ENCODE measurements at places on chromosomes 3 and 15.

DNA sequence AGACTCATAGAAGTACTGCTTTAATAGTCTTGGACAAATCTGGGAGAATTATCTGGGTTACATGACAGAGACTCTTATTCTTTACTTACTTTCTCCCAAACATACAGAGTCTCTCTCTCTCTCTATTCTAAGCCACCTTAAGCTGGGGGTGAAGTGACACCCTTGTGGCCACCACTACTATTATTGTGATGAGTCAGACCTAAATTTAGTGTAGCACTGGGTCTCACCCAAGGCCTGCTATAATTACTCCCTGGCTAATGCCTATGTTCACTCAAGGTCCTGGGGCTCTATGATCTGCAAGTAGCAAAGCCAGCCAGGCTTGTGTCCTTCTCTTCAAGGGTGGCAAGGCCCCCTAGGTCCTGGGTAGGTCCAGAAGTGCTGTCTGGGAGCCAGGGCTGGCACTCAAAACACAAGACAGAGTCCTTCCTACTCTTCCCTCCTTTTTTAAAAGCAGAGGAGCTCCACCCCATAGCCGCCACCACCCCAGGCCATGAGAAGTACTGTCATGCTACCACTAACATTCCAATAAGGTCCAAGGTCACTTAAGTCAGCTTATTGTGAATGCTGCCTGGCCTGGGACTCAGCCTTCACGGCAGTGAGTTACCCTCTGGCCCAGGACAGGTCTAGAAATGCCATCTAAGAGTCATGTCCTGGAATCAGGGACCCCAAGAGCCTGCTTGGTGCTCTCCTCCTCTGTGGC, 183.6 kb downstream of the POLQ start:
- DNase-seq = no peak

- DNase-seq = no peak
Observed at GRCh38 chr3:165768680-165769079, 68.5 kb downstream of the BCHE start.

DNA sequence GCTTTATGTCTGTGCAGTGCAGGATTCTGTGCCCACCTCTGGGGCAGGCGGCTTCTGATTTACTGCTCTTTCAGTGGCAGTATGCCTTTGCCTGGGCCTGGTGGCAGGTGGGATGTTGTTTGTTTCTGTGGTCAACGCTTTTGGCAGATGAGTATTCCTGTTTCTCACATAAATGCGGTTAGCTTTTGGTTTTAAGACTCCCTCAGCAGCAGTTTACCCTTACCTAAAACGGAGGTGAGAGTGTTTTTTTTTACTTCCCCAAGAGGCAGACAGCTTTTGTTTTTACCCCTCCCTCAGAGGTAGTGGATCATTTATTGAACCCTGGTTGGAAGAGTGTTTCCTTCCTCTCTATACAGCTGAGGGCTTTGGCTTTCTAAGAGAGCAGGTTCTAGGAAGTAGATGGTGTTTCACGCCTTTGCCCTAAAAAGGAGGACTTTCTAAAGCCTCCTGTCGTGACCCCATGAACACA, 134.1 kb upstream of the PLSCR5 start:
- no peak for DNase-seq

DNA sequence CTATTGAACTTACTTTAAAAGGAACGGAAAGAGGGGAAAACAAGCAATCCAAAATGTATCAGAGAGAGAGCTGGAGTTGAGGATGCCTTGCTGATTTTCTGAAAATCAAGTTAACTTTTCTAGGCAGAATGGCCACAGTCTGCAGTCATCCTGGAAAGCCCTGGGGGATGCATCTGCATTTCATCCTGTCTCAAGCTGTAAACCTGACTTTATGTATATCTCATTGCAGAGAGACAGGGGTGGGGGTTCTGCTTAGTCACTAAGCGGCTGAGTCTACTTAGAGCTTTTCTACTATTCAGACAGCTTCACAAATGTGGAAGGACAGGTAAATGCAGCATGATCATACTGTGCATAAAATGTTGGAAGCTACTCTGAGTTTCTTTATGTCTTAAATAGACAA, 41.4 kb downstream of the MRPS25 start:
- DNase-seq = no peak

GRCh38 chr15:70054366-70054765, 43.4 kb downstream of the TLE3 start:
- DNase-seq = no peak

DNA sequence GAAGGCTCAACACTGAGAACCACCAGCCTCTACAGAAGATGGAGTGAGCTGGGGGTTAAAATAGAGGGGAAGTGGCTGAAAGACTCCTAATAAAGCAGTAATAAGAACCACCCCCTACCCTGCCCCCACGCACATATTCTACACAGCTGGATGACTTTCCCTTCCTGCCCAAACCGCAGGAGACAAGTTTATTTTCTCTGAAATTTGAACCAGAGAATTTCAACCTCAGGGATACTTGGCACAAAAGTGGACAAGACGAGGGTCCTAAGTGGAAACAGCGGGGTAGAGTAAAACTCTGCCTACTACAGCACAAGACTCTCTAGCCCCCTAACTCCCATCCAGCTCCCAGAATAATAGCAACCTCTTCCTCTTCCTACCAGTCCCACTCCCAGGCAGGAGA, 28.4 kb downstream of the USF3 start:
- DNase-seq = no peak

GRCh38 chr15:56770173-56770572, 36.9 kb upstream of the ZNF280D start:
- DNase-seq = no peak

DNA sequence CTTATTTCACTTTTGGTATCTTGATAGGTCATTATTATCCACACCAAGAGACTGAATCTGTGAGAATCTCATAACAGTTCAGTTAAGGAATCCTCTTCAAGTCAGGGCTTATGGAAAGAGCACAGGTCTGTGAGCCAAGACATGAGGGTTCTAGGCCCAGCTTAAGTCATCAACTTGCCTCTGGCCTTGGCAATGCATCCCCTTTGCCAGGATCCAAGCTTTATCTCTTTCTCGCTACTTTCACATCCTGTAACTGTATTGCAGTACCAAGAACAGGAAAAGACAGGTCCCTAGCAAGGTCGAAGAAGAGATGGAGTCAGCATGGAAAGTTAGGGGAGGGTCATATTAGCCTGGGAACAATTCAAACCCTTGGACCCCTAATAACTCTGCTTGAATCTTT, 13.5 kb upstream of the APOD start:
- DNase-seq = no peak

- DNase-seq = no peak
Observed at GRCh38 chr15:42845581-42845980, 75.0 kb downstream of the TTBK2 start.

DNA sequence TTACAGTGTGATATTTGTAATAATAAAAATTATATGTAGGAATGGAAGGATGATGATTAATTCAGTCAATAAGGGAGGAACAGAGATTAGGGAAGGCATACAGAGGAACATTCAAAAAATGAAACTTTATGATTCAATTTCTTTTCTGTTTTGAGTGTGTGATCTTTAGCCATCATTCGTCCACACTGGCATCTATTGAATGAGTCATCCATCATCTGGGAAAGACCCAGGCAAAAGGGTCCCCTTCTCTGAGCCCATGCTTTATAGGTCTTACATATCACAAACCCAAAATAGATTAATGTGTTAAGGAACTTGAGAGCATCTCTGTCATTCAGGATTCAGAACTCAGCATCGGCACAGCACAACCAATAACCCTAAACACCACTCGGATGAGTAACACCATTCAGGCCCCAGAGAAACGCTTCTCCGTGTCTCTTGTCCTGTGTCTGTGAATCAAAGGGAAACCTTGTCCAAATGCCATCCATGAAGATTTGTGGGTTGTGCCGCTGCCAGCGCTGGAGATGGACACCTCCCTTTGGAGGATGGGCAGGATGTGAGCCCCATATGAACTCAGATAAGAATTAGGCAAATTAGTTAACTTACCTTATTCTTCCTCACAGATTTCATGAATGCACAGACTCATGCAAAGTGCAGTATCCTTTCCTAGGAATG, 21.7 kb upstream of the TPM1 start:
- DNase-seq = no peak

DNA sequence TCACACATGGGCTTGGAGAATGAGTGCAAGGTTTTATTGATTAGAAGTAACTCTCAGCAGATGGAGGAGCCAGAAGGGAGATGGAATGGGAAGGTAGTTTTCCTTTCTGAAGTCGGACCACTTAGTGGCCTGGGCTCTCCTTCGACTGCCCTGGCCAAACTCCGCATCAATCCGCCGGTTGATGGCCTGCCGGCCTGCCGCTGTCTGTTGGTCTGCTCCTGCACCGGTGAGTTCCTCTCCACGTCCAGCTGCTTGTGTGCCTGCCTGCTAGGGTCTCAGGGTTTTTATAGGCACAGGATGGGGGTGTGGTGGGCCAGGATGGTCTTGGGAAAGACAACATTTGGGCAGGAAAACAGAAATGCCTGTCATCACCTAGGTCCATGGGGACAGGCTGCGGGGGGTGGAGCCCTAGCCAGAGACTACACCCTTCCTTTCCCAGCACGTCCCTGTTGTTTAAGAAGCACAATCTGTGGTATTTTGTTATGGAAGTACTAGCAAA, 837.0 kb downstream of the PDCD6IP start:
- DNase-seq = no peak

GRCh38 chr15:79431636-79432344, at the start of gene MINAR1:
Gene MINAR1, plus strand, starts transcription at chr15:79432336. Its CDS starts 23,812 bp downstream, at chr15:79456148.
- no peak for DNase-seq

GRCh38 chr3:192545333-192545732, 182.0 kb downstream of the FGF12 start:
- DNase-seq = no peak

DNA sequence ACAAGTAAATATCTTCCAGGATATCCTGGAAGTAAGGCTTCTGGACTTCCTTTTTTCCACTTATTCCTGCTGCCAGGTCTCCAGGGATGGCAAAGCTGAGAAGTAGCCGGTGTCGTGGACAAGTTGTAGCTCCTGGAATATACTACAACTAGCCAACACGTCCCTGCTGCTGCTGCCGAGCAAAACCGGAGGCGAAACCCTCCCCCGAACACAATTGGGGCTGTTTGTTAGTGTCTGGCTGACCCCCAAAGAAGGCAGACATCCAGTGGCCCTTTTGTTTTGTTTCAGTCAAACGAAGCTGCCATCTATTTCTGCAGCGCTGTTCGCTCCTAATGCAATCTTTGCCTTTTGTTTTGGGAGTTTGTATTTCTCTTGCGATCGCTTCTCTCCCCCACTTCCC, 45.3 kb upstream of the EIF5A2 start:
- no peak for DNase-seq

GRCh38 chr3:72794079-72794478, 54.2 kb downstream of the SHQ1 start:
- DNase-seq = no peak

- DNase-seq = no peak
Observed at GRCh38 chr3:149618151-149619123, 39.4 kb downstream of the WWTR1 start.

DNA sequence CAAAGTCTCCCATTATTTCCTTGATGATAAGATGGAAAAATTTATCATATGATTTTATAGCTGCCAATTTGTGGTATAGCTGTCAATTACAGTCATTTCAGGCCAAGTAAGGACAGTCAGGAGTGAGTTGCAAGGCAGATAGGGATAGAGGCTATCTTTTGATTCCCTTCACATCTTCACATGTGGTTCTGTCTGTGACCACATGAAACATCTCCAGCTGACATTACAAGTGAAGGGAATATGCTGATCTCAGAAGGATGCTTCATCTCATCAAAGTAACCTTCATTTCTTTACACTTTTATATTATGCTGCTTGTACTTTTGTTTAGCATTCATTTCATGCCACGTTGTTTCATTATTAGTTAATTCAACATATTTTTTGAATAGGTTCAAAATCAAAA, 136.9 kb upstream of the CFAP20DC start:
- no peak for DNase-seq

- no peak for DNase-seq
Observed at GRCh38 chr15:41996921-41997592, 23.8 kb downstream of the PLA2G4E start.

GRCh38 chr15:96345560-96346399, 15.3 kb downstream of the NR2F2 start:
- no peak for DNase-seq

DNA sequence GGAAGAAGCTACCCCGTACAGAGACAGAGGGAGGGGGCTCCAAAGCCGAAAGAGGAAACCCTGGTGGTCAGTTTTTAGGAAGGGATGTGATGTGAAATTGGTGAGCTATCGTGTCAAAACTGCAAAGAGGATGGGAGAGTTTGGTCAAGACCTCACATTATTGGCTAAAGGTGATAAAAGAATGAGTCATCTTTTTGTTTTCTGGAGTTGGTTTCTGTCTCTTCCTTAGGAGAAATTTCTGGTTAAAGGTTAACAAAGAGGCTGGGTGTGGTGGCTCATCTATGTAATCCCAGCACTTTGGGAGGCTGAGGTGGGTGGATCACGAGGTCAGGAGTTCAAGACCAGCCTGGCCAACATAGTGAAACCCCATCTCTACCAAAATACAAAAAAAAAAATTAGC, 217.8 kb upstream of the CBLB start:
- DNase-seq = no peak

- no peak for DNase-seq
Observed at GRCh38 chr15:43911235-43911781, 84.5 kb downstream of the WDR76 start.

DNA sequence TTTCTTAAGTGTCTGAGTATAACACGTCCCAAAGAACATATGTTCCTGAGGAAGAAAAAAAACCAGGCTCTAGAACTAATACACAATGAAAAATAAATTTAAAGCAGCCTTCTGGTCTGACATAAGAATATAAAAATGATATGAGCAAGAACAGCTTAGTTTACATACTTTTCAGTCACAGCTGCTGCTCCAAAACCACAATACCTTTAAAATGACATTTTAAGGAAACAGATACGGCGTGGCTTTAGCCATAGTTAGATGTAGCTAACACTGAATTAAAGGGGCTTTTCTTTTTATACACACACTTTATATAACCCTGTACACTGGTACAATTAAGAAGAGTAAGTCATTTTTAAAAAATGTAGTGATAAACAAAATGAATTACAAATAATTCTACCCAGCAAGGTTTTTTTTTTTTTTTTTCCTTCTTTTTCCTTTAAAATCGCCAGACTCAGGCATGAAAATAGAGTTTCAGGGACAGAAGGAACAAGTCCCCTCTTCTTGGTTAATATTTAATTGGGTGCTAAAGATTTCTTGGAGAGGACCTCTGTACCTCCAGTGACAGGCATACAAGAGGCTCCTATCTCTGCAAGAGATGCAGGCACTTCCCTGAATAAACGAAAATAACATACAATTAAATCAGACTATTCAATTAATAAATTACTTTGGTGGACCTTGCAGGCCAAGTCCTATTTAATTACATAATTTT, 265.6 kb downstream of the FOXP1 start:
- no peak for DNase-seq

GRCh38 chr3:86996261-86996955, 5.5 kb upstream of the VGLL3 start:
- no peak for DNase-seq

GRCh38 chr3:184275381-184275701, 481 bp upstream of the ECE2 start:
- no peak for DNase-seq

GRCh38 chr3:126100634-126101301, 16.8 kb upstream of the SLC41A3 start:
- no peak for DNase-seq

DNA sequence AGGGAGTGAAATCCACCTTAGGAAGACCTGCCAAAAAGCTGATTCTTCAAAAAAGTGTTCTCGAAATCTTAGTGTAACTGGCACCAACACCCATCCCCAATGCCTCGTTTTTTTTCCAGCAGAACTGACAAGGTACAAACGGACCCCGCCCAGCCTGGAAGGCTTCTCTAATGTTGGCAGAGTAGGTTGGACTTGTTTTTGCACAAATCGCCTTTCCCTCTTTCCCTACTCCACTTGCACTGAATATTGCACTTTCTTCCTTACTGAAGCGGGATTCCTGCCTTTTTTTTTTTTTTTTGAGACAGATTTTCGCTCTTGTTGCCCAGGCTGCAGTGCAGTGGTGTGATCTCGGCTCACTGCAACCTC, 544 bp upstream of the TIMMDC1 start:
- DNase-seq = no peak

Data from DMS79 (cell line).